H7 (cell line): ENCODE measurements at places on chromosomes 3 and 15. TPM values are rescaled to one million over a fixed set of nuclear protein-coding genes. Genes with fewer than 3 reads are reported as not detected.

SLC12A1 gene
- total RNA-seq, result 0.14 and 0.26 TPM in 2 replicates

GPR176 gene
- 30.1 and 43.6 TPM in 2 replicates for total RNA-seq

STAB1 gene
- total RNA-seq, result 0.52 and 1.3 TPM in 2 replicates

SERINC4 gene
- 0.22 and 0.38 TPM in 2 replicates for total RNA-seq

TMCO5A gene
- total RNA-seq, result not detected in 2 replicates

SPG11 gene
- 34.3 and 36.4 TPM in 2 replicates for total RNA-seq

ROBO1 gene
- 34.5 and 71.2 TPM in 2 replicates for total RNA-seq

HDDC3 gene
- 16.2 and 19.4 TPM in 2 replicates for total RNA-seq

ELL3 gene
- total RNA-seq, result 14.7 and 17.6 TPM in 2 replicates

TMEM207 gene
- not detected in 2 replicates for total RNA-seq

B3GNT5 gene
- 3.0 and 3.7 TPM in 2 replicates for total RNA-seq

TGM5 gene
- not detected in 2 replicates for total RNA-seq

EFCAB12 gene
- total RNA-seq, result 0.10 and 0.44 TPM in 2 replicates

HDAC11 gene
- total RNA-seq, result 11.7 and 14.7 TPM in 2 replicates

MKRN3 gene
- total RNA-seq, result not detected in 2 replicates

FGD5 gene
- 19.8 and 25.8 TPM in 2 replicates for total RNA-seq

SPINT1 gene
- total RNA-seq, result 81.1 and 109 TPM in 2 replicates

KNG1 gene
- total RNA-seq, result not detected in 2 replicates

MRPL46 gene
- total RNA-seq, result 29.7 and 31.9 TPM in 2 replicates

IL16 gene
- total RNA-seq, result 1.4 TPM in 1 of 2 replicates, not detected in the other

SLC12A8 gene
- 9.3 and 9.7 TPM in 2 replicates for total RNA-seq

NME9 gene
- 0.35 TPM in 1 of 2 replicates, not detected in the other for total RNA-seq

TPRG1 gene
- total RNA-seq, result 0.35 and 1.4 TPM in 2 replicates

SEMA3G gene
- 1.1 and 2.2 TPM in 2 replicates for total RNA-seq

SPINK8 gene
- total RNA-seq, result not detected in 2 replicates

SNTN gene
- not detected in 2 replicates for total RNA-seq

CHRNA5 gene
- total RNA-seq, result 7.8 and 10.0 TPM in 2 replicates

AHSG gene
- total RNA-seq, result not detected in 2 replicates

INAFM2 gene
- total RNA-seq, result 15.2 and 15.8 TPM in 2 replicates
